ENCODE measurements at places on chromosomes 2 and 18.

GRCh38 chr18:48024009-48024512 lies 93.6 kb upstream of the SMAD2 start:
- no peak for DNase-seq

GRCh38 chr2:105788670-105789290 lies 44.1 kb downstream of the NCK2 start:
- DNase-seq = no peak

GRCh38 chr2:208269091-208269490 lies 3.0 kb downstream of the PIKFYVE start:
- DNase-seq = no peak

GRCh38 chr18:59690996-59691395 lies 6.2 kb downstream of the CCBE1 start:
- no peak for DNase-seq

- DNase-seq = peak; percentile 3
Observed at GRCh38 chr2:137173463-137173862, 408.1 kb downstream of the THSD7B start.

GRCh38 chr2:26793518-26793917 lies 7.7 kb downstream of the CENPA start:
- no peak for DNase-seq

DNA sequence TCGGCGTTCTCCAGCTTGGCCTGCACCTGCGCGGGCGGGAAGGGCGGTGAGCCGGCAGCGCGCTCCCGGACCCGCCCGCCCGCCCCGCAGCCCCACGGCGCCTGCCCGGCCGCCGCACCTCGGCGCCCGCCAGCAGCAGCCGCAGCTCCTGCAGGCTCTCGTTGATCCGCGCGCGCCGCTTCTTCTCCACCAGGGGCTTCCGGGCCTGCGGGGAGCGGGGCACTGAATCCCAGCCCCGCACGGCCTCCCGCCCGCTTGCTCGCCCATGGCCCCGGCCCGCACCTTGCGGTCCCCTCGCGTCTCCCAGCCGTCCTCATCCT lies 335 bp downstream of the HES6 start:
- DNase-seq = no peak

- DNase-seq = no peak
Observed at GRCh38 chr2:239226677-239227581, 173.9 kb downstream of the HDAC4 start.

GRCh38 chr2:10834068-10834655 lies 21.6 kb upstream of the PDIA6 start:
- no peak for DNase-seq

DNA sequence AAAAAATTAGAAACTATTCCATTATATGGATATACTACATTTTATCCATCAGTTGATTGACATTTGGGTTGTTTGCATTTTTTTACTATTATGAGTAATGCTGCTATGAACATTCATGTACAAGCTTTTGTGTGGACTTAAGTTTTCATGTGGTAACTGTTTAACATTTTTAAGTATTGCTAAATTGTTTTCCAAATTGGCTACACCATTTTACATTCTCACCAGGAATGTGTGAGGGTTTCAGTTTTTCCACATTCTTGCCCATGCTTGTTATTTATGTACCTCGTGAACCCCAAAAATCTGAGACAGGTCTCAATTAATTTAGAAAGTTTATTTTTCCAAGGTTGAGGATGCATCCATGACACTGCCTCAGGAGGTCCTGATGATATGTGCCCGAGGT lies 3.1 kb upstream of the TXNL4A start:
- DNase-seq = no peak

DNA sequence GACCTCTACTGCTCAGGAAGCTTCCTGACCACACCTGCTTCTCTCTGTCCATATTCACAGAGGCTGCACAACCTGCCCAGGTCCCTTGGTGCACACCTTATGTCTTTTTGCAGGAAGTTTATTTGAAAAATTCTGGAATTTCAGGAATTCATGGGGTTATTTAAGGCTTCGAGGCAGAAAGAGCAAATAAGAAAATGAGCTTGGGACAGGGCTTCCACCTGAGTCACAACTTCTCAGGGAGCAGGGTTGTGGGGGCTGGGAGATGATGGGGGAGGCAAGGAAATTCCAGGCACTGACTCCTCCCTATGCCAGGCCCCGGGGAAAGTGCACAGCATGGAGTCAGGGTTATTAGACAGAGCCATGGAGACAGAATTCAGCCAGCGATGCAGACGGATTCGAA lies 57.7 kb downstream of the INHBB start:
- no peak for DNase-seq

DNA sequence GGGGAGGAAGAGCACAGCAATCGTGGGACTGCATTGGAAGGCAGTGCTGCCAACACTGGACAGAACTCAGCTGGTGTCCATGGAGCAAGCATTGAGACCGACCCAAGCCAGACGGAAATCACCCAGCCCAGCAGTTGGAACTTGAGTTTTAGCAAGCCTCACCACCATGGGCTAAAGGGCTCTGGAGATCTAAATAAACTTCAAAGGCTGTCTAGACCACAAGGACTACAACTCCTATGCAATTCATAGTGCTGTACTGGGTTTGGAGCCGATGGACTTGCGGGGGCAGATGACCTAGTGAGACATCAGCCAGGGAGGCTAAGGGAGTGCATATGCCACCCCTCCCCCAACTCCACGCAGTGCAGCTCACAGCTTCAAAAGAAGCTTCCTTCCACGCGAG lies 243.6 kb upstream of the SLC39A10 start:
- no peak for DNase-seq

GRCh38 chr2:118249531-118249930 lies 161.3 kb downstream of the INSIG2 start:
- no peak for DNase-seq

DNA sequence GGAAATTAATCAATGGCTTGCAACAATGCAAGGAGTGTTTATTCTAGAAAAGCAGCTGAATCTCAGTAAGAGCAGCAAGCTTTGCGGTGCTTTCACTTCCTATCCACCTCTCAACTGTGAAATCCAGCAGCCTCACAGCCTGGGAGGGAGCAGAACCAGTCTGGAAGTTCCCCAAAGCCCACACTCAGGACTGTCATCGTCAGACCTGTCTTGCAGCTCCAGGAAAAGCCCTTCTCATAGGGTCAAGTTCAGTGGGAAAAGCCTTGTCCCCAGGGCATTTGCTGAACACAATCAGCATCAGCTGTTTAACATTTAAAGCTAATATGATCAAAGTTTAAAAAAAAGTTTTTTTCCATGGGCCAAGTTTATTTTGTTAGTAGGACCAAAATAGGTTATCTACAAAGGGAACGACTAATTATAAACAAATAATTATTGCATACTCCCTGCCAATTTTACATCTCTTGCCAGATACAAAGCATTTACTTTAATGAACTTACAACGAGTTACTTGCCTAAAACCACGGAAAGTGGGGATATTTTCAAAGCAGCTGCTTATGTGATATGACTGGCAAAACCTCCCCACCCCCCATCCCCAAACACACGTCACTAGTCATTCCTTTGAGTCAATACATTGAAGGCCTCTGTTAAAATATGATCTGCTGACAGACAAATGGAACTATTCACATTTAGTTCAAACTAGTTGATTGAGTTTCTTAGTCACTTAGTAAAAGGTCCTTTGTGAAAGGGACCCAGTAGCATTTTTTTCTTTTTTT lies 36.8 kb downstream of the PARD6G start:
- DNase-seq = no peak

DNA sequence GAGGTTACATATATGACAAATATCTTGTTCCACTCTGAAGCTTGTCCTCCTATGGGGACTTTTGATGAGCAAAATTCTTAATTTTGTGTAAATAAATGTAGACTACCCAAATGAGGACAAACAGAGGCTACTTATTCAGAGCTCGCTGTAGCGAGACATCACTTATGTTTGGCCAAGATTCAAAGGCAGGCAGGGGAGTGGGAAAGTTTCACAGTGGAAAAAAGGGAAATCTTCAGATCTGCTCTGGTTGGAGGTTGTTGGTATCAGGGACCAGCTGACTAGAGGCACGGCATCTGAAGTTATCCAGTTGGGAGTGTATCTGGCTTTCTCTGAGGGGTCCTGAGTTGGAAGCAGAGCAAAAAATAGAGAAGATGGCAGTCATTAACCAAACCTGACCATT lies 1.3 kb downstream of the PLB1 start:
- no peak for DNase-seq

DNA sequence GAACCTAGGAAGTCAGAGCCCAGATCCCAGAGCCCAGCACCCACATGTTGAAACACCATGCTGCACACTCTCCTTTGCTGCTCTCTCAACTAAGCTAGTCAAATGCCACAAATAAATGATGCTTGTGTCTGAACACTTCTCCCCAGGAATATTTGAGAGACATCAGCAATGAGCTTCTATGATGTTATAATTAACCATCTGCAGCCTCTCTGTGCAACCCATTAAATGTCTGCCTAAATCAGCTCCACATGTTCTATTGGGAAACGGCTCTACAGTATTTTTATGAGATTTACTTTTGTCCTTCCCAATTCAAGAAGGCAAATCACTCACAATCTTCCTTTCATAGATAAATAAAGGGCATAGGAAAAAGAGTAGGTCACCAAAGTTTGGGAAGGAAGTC lies 266.8 kb upstream of the PARD3B start:
- no peak for DNase-seq

GRCh38 chr2:157032017-157032416 lies 225.5 kb upstream of the GALNT5 start:
- no peak for DNase-seq

DNA sequence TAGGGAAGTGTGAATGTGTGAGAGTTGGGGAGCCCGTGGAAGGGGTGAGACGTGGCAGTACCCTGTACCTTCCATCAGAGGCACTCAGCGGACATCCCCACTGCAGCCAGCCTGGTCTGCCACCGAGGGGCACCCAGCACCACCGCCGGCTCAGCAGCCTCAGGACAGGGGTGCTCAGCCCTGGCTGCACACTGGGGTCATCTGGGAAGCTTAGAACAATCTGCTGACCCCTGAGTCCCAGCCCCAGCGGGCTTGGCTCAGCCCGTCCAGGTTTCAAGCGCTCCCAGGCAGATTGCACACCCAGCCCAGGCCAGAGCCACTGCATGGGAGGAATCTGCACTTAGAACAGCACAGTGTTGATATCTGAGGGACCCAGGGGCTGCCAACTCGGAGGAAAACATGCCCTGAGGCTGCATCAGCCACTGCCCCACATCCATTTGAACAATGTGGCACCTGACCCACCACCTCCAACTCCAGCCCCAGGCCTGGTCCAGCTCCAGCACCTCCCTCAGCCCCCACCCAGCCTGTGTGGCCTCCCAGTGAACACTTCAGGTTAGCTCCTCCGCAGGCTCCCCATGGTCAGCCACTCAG lies 147.1 kb upstream of the OTOS start:
- no peak for DNase-seq

DNA sequence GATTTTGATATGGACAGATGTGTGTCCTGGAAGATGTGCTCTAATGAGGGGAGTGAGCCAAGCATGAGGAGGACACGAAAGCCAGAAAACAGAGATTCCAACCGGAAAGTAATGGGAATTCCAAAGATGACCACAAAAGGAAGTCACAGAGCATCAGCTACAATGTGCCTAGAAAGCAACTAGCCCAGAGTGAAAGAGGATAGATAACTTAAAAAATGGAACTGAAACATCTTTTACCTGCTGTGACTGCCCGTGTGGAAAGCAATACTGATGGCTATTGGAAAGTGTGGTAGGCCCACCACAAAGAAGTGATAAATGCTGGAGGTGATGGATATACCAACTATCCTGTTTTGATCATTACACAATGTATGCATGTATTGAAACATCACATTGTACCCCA lies 21.6 kb downstream of the DNMT3A start:
- DNase-seq = no peak

GRCh38 chr2:200380091-200380561 lies 73.6 kb downstream of the SPATS2L start:
- no peak for DNase-seq

GRCh38 chr2:207478572-207478971 lies 51.2 kb upstream of the CREB1 start:
- no peak for DNase-seq

DNA sequence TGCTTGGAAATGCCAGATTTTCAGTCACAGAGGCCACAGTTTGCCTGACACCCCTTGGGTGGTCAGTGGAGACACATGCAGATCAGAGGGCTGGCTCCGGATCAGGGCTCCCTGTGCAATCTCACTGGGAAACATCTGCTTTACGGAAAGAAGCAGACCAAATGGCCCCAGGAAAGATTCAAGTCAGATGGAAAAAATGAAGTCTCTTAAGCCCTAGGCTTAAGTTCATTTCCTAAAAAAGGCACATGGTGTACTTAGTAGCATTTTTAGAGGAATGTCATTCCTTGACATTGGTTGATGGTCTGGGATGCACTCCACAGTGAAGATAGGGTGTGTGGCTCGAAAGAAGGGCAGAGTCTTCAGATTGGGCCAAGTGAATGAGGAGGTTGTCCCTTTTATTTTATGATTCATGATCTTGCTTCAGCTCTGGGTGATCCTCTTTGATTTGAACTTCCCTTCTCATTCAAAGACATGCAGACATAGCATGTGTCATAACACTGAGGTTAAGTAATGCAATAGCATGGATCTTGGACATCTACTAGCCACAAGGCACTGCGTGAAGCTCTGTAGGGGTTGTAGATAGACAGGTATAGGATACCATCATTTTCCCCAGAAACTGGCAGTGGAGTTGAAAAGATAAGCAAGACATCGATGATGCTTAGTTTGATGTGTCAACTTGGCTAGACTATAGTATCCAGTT lies 56.5 kb downstream of the KCNE4 start:
- no peak for DNase-seq

DNA sequence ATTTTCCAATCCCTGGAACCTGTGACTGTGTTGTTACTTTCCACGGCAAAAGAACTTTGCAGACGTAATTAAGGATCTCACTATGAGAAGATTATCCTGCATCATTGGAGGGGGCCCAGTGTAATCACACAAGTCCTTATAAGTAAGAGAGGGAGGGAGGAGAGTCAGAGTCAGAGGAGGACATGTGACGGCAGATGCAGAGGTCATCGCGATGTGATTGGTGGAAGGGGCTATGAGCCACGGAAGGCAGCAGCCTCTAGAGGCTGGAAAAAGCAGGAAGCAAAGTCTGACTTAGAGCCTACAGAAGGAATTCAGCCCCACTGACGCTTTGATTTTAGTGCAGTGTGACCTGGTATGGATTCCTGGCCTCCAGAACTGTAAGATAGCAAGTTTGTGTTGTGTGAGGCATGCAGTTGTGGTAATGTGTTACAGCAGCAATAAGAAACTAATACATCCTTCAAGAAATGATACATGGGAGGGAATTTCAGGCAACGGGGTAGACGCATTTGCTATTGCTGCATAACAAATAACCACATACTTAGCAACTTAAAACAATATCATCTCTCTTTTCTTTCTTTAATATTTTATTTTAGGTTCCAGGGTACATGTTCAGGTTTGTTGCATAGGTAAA lies 112.7 kb upstream of the SERPINE2 start:
- DNase-seq = no peak

Data from activated CD4-positive, alpha-beta T cell treated with anti-CD3 and anti-CD28 coated beads, Interleukin-2, Interleukin-4, amounts not matched to agents 100 ng/mL and 50 ng/mL, durations not matched to agents 16 hours and 8 hours (primary cell).